T-helper 1 cell treated with Interleukin-12 subunit alpha and Interleukin-12 subunit beta and Interleukin-4 antibody, amounts not matched to agents 30 ng/mL and 1 ng/mL, for 36 hours (primary cell): ENCODE measurements at places on chromosomes 5 and 9. TPM values are rescaled to one million over a fixed set of nuclear protein-coding genes. Genes with fewer than 3 reads are reported as not detected.

FAM78A gene
- 102 and 105 TPM in 2 replicates for total RNA-seq

TMC1 gene
- total RNA-seq: 0.27 TPM in 1 of 2 replicates, not detected in the other

OR1B1 gene
- total RNA-seq: not detected in 2 replicates

LCN1 gene
- total RNA-seq: not detected in 2 replicates

SLC25A48 gene
- not detected in 2 replicates for total RNA-seq

ARL15 gene
- total RNA-seq: 13.1 and 14.4 TPM in 2 replicates

MEGF10 gene
- total RNA-seq: 0.02 TPM in 1 of 2 replicates, not detected in the other

PFDN1 gene
- total RNA-seq: 56.7 and 57.5 TPM in 2 replicates

SLC34A1 gene
- total RNA-seq: 0.32 TPM in 1 of 2 replicates, not detected in the other

CDH12 gene
- total RNA-seq: not detected in 2 replicates

HRH2 gene
- 39.3 and 39.8 TPM in 2 replicates for total RNA-seq

IL3 gene
- 5.0 and 6.0 TPM in 2 replicates for total RNA-seq

SLC1A3 gene
- total RNA-seq: not detected in 2 replicates

QRFP gene
- not detected in 2 replicates for total RNA-seq

FANCG gene
- total RNA-seq: 81.2 and 86.9 TPM in 2 replicates

BAAT gene
- 0.07 TPM in 1 of 2 replicates, not detected in the other for total RNA-seq

RANBP3L gene
- total RNA-seq: not detected in 2 replicates

DOK3 gene
- total RNA-seq: 4.3 and 5.3 TPM in 2 replicates

STK32A gene
- not detected in 2 replicates for total RNA-seq

SLC6A18 gene
- total RNA-seq: not detected in 2 replicates
